ENCODE measurements at places on chromosomes 7 and 10. TPM values are rescaled to one million over a fixed set of nuclear protein-coding genes. Genes with fewer than 3 reads are reported as not detected.

Gene CYP2E1
- 0.59 TPM for total RNA-seq

Gene RAPGEF5
- 1.7 TPM for total RNA-seq

Gene GPNMB
- total RNA-seq, result 507 TPM

Gene CYP3A7
- not detected for total RNA-seq

Gene NODAL
- not detected for total RNA-seq

Gene POLR2J
- 41.7 TPM for total RNA-seq

Gene AZGP1
- total RNA-seq, result 0.30 TPM

Gene TMEM139
- not detected for total RNA-seq

Gene ZNF736
- 7.2 TPM for total RNA-seq

Gene AVPI1
- total RNA-seq, result 21.1 TPM

Gene OR2A12
- total RNA-seq, result not detected

Gene KAZALD1
- 25.4 TPM for total RNA-seq

Gene HECW1
- total RNA-seq, result not detected

Gene NPY
- total RNA-seq, result not detected

Gene ZNF804B
- not detected for total RNA-seq

Gene TPK1
- 7.3 TPM for total RNA-seq

Gene CRHR2
- not detected for total RNA-seq

Gene C1QL3
- not detected for total RNA-seq

Gene FXYD4
- not detected for total RNA-seq

Gene LLCFC1
- total RNA-seq, result not detected

Gene ANKRD30A
- not detected for total RNA-seq

Gene COL17A1
- total RNA-seq, result 0.23 TPM

Gene PODXL
- total RNA-seq, result 2.6 TPM

Gene ADCY1
- 2.3 TPM for total RNA-seq

Gene STOX1
- 0.12 TPM for total RNA-seq

Gene RARRES2
- 15.2 TPM for total RNA-seq

Gene DKK1
- total RNA-seq, result 57.4 TPM

Gene AFAP1L2
- 0.47 TPM for total RNA-seq

Gene RHOBTB1
- 13.9 TPM for total RNA-seq

Gene DRGX
- not detected for total RNA-seq

Gene GPR26
- not detected for total RNA-seq

Gene NEUROD6
- not detected for total RNA-seq

Gene TRIM56
- 64.6 TPM for total RNA-seq

Gene LIPK
- total RNA-seq, result not detected

Gene HTR5A
- total RNA-seq, result not detected

Gene CUZD1
- 0.30 TPM for total RNA-seq

Gene VSTM2A
- not detected for total RNA-seq

Gene MBL2
- total RNA-seq, result not detected

Gene FEZF1
- not detected for total RNA-seq

Gene CARD11
- total RNA-seq, result not detected

Gene VWA2
- total RNA-seq, result 0.08 TPM

Gene SLC39A12
- total RNA-seq, result not detected

Gene MBLAC1
- 1.4 TPM for total RNA-seq

Gene ZNF775
- 5.3 TPM for total RNA-seq

Gene ACHE
- total RNA-seq, result not detected

Gene ZNF488
- total RNA-seq, result not detected

Gene PON1
- total RNA-seq, result not detected

Gene ENKUR
- 0.23 TPM for total RNA-seq

Gene OR6V1
- total RNA-seq, result not detected

Gene BICC1
- total RNA-seq, result 102 TPM

Gene NKX1-2
- total RNA-seq, result not detected

Gene HTRA1
- 98.8 TPM for total RNA-seq

Gene ASAH2
- total RNA-seq, result 1.1 TPM

Gene MOGAT3
- not detected for total RNA-seq

Gene C10orf62
- total RNA-seq, result 0.08 TPM

Measured in smooth muscle cell of the coronary artery (primary cell).